NCI-H226 (cell line): ENCODE measurements at places on chromosomes 11 and 22.

GRCh38 chr11:9379041-9379440, 5.4 kb upstream of the IPO7 start:
- DNase-seq = no peak

GRCh38 chr11:62269654-62270278, at the start of gene SCGB2A2:
Gene SCGB2A2 (plus strand): TSS chr11:62270158. CDS start chr11:62270217, 59 bp downstream.
- DNase-seq = no peak

GRCh38 chr11:57529012-57529411, 1.5 kb downstream of the TIMM10 start:
- DNase-seq = no peak

GRCh38 chr11:118696673-118697226, 17.3 kb upstream of the TREH start:
- no peak for DNase-seq

DNA sequence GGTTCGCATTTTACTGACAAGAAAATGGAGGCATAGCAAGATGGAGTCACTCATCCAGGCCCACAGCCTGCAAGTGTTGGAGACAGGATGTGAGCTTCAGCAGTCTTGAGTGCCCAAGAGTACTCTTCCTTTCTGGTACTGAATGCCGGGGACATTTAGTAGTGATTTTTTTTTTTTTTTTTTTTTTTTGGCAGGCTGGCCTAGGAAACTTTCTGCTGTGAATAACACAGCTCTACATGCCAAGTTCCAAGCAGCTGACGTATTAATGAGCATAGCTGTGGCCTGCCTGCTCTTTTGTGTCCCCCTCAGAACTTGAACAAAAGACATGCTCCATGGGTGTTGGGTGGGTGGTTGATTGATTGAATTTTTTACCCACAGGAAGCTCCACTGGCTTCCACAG, 195.5 kb upstream of the CADM1 start:
- no peak for DNase-seq

GRCh38 chr11:89235976-89236375, 58.3 kb downstream of the TYR start:
- DNase-seq = no peak

- no peak for DNase-seq
These were observed 20.4 kb upstream of the POGLUT3 start for GRCh38 chr11:108518581-108518980.

- DNase-seq = peak; percentile 49
These were observed 4.8 kb upstream of the VPS11 start for GRCh38 chr11:119062779-119063178.

DNA sequence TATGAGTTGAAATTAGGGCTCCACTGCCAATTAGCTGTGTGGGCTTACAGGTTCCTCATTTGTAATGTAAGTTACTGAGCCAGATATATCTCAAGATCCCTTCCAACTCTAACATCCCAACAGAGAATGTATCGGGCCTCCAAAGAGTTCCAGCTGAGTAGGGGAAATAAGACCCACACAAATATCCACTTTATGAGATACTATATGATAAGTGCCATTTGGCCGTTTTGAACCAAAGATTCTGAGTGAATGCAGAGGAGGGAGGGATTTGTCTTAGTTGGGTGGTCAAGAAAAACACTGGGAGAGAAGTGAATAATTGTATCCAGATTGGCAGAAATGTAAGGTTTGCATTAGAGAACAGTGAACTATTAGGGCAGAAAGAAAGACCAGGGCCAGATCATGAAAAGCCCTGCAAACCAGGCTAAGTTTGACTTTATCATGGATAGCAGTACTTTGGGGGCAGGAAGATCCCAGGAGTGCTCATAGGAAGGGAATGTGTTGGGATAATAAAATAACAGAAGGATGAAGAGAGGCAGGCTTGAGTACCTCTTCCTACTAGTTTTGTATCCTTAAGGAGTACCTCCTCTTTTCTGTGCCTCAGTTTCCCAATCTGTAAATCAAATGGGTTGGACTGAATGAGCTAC, 63.9 kb downstream of the RPL27A start:
- DNase-seq = no peak

DNA sequence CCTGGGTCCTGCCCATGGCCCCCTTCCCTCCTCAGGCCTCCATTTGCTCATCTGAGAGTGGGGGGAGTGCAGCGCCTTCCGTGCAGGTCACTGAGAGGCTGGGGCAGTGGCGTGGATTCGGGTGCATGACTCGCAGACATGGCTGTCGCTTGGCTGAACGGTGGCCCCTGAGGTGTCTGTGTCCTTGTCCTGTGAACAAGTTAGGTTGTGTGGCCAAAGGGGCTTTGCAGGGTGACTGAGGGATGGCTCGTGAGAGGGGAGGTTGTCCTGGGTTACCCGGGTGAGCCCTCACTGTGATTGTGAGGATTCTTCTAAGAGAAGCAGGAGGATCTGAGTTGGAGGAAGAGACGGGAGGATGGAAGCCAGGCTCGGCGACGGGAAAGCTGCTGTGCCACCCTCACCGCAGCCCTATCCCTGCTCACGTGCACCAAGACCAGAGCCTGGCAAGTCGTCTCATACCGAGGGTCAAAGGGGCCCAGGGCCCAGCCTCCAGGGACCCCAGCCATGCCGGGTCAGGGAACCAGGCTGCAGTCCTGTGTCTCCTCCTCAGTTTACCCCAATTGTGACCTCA, 79.1 kb downstream of the KCNQ1 start:
- DNase-seq = no peak

GRCh38 chr11:34926101-34926830, 9.8 kb downstream of the PDHX start:
- DNase-seq = peak; percentile 35

DNA sequence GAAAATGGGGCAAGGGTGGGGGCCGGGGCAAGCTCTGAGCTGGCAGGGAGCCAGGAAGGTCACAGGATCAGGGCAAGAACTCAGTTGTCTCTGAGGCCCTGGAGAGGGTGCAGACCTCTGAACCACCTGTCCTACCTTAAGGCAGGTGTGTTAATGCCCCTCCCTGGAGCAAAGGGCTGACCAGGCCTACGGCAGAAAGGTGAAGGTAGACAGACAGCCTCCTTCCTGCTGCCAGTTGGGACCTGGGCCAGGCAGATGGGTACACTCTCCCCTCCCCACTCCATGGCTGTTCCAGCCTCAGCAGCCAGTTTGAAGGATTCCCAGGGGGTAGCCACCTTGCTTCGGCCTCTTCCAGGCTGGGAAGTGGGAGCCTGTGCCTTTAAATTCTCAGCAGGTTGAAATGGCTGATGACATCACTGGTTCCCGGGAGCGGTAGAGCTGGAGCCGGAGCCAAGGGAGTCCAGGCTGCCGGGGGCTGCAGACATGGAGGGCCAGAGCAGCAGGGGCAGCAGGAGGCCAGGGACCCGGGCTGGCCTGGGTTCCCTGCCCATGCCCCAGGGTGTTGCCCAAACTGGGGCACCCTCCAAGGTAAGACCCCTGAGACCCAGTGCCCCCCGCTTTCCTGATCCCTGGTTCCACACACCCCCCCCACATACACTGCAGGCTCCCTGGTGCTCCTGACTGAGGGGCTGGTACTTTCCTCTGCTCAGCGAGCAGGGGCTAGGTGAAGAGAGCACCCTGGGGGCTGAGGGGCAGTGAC, at the start of gene INPP5J:
Gene INPP5J (plus strand): TSS at position 435 of the 760 bp plus-strand sequence. CDS start 49 bp downstream, at position 484.
- DNase-seq = peak; percentile 35

GRCh38 chr11:3096909-3097530, 39.8 kb upstream of the CARS1 start:
- no peak for DNase-seq

DNA sequence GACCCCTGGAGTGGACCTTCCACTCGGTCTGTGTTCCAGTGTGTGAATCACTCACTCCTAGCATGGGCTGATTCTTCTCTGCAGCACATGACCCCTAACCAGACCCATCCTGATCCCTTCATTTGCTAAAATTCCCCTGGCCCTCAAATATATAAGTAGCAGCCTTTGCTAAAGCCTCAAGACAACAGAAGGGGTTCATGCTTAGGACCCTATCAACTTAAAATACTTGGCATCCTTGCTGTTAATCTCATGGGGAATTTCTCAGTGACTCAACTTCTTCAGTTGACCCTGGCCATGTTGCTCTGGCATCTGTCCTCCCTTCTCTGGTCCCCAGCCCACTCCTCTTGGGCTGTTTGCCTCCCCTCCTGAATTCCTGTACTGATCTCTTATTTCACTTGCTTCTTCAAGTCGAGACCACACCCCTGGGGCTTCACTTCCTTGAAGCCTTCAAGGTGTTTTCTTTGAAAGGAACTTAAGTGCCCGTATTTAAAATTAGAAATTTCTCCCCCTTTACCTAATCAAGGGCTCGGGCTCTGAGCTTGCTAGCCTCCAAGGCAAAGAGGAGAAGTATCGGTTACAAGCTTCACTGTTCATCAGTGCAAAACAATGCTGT, 23.6 kb downstream of the NNMT start:
- DNase-seq = no peak
